ENCODE measurements at places on chromosomes 5 and 9.

DNA sequence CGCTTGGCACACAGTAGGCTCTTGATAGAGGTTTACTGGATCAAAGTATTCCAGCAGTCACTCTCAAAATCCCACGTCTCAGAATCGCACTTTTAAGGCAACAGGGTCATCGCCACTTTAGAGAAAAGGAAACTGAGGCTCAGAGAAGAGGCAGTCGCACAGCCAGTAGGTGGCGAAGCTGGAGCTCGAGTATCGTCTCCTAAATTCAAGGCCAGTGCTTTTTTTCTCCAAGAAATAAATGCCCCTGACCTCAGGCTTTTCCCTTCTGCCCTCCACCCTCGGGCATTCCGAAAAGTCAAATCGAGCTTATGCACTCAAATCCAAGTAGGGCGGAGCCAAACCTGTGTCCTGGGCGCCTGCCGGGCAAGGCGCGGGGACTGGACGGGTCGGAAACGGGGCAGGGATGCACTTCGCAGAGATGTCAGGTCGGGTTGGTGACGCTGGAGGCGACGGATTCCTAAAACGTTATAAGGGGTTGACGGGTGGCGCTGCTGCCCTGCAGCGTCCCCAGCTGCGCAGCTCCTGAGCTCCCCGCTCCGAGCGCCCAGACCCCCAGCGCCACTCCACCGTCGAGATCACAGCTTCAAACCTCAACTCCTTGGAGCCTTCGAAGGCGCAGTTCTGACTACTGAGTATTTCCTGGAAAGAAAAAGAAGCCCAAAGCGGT is 4.7 kb upstream of the FOXB2 start:
- DNase-seq: peak; percentile 32

GRCh38 chr5:116938488-116938887 is 363.9 kb upstream of the SEMA6A start:
- DNase-seq: peak; percentile 13

DNA sequence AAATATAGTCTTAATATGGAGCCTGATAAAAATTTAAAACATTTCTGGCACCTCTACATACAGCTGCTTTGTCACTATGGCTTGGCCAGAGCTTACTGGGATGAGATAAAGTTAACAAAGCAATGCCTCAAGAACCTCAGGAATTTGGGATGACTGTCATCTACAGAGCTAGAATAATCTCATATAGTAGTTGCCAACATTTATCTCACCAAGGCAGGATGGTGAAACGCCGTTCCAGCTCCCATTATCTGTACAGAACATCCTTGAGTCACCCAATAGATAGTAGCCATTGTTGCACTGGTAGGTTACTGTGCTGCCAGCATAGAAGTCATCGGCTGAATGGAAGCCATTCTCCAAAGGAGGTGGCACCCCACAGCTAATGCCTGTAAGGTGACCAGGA is 94.6 kb upstream of the TXNDC8 start:
- no peak for DNase-seq

- DNase-seq: no peak
Observed at GRCh38 chr5:128220841-128221240, 137.3 kb downstream of the SLC12A2 start.

GRCh38 chr5:95798048-95798447 is 24.5 kb downstream of the GLRX start:
- DNase-seq: no peak

DNA sequence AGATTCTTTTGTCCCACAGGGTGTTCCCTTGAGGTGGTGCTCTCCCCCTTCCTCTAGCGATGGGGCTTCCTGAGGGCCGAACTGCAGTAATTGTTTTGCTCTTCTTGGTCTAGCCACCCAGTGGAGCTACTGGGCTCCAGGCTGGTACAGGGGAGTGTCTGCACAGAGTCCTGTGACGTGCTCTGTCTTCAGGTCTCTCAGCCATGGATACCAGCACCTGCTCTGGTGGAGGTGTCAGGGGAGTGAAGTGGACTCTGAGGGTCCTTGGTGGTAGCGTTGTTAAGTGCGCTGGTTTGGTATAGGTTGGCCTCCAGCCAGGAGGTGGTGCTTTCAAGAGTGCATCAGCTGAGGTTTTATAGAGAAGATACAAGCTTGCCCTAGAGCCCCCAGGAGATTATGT is 20.4 kb upstream of the CEP72 start:
- DNase-seq: no peak

GRCh38 chr5:111447099-111447498 is 65.2 kb downstream of the STARD4 start:
- no peak for DNase-seq

- DNase-seq: no peak
Observed at GRCh38 chr5:68219161-68219816, 3.7 kb downstream of the PIK3R1 start.

DNA sequence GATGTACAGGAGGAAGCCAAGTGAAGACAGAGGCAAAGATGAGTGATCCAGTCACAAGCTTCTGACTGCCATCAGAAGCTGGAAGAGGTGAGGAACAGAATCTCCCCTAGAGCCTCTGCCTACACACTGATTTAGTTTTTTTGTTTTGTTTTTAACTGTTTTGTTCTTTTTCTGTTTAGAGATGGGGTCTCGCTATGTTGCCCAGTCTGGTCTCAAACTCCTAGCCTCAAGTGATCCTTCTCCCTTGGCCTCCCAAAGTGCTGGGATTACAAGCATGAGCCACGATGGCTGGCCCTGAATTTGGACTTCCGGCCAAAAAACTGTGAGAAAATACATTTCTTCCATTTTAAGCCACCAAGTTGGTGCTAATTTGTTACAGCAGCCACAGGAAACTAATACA is 204.7 kb upstream of the ZNF608 start:
- no peak for DNase-seq

DNA sequence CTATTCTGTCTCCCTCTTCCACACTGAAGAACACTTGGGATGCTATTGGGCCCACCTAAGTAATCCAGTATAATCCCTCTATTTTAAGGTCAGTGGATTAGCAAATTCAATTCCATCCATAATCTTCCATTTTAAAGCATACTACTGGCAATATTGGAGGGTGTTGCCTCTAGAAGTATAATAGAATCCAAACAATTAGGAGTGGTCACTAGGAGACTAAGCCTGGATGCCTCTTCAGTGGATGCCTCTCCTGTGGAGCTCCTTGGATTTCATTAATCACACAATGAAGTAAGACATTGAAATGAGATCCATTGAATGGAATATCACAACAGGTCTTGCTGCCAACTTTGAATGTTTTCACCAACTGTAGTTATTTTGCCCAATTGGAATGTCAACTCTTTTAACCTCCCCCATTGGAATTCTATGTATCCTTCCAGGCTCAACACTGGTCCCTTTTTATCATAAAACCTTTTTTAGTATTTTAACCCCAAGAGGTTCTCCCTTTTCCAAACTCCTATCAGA is 311.6 kb downstream of the PLK2 start:
- no peak for DNase-seq

GRCh38 chr5:125813221-125813974 is 609.8 kb upstream of the GRAMD2B start:
- DNase-seq: no peak

GRCh38 chr5:75546830-75547229 is 35.1 kb downstream of the POLK start:
- DNase-seq: no peak

DNA sequence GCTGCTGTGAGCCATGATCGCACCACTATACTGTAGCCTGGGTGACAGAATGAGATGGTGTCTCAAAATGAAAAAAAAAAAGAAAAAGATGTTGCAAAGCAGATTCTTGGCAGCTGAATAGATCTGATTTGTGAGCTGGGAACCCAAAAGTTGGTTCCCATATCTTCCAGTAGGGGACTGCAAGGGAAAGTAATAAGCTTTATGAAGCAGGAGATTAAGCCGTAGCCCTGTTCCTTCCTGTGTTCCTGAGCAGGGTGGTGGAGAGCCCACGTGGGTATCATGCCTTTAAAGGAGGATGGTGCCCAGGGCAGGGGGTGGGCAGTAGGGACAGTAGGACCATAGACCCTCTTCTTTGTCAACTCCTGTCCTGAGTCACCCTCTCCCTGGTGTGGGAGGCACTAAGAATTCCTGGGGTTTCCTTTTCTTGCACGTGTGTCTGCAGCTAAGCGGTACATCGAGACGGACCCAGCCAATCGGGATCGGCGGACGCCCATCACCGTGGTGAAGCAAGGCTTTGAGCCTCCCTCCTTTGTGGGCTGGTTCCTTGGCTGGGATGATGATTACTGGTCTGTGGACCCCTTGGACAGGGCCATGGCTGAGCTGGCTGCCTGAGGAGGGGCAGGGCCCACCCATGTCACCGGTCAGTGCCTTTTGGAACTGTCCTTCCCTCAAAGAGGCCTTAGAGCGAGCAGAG is 37.9 kb downstream of the STOM start:
- DNase-seq: no peak

DNA sequence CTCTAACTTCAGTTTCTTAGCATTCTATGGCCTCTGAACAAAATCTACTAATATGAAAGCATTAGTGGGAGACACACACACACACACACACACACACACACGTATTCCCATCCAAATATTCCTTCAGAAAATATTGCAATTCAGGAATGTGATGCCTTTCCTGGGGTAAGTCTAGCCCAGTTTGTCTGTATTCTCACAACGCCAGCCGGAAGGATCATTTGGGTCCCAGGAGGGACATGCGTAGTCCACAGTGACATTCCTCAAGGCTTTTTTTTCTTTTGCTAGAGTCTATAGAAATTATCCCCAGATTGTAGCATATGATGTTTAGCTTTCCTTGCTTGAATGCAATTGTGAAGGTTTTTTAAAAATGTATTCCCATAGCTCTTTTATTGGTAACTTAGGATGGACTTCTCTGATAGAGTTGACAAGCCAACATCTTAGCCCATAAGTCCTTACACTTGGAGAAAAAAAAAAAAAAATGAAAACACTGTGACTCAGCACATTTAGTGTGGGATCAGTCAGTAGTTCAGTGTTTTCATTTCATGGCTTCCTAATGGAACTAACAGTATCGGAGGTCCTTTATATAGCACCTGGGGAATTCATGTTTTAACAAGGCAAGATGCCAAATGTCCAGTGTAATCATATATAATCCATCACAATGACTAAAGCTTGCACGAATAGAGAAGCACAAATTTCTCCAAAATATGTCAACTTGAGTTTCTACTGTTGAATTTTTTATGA is 316.5 kb downstream of the DIRAS2 start:
- DNase-seq: no peak

DNA sequence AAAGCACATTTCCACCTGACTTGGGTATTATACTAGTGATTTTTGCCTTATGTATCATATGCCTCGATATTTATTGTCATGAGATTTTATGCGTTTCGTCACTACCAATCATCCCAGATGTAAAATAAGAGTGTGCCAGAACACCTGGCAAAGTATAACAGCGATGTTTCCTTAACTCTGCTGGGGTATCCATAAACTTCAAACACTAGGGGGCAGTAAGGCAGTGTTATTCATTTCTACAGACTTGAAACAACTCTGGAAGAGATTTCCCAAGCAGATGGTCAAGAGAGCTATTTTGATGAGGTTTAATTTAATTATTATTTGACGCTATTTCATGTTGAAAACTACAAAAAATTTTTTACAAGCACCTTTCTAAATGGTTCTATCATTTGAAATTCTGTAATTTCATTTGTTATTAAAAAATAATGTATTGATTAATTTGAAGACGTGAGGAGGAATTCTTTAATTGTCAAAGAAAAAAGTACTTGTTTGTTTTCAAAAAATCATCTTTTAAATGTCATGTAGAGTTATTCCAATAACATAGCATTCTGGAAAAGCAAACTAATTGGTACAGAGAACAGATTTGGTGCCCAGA is 388.5 kb upstream of the CTNND2 start:
- peak; percentile 5 for DNase-seq

- DNase-seq: peak; percentile 44
Observed at GRCh38 chr9:114551750-114552685, 35.6 kb upstream of the ATP6V1G1 start.

GRCh38 chr9:106104887-106105286 is 410.5 kb downstream of the TMEM38B start:
- no peak for DNase-seq
